Urothelium cell line (cell line): ENCODE measurements at places on chromosomes 7 and 10.

GRCh38 chr10:91519899-91520514 lies 109.9 kb downstream of the HECTD2 start:
- DNase-seq = no peak

DNA sequence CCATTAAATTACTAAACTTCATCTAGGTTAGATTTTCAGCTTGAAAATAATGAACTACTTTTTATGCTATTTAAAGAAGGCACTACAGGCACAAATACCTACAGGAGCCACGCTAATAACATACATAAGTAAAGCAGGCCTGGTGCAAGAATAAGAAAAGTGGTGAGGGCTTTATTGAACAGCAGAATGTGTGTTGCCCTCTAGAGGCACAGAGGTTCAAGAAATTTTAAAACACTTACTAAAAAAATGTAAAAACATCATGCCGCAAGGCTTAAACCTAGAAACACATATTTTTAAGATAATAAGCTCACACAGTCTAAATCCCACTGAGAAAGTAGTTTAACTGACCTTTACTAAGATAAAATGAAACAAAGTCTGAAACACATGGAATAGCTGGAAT lies 20.3 kb downstream of the CACUL1 start:
- DNase-seq = no peak

- DNase-seq = no peak
Measured at GRCh38 chr7:133957845-133958244, 169.3 kb upstream of the LRGUK start.

DNA sequence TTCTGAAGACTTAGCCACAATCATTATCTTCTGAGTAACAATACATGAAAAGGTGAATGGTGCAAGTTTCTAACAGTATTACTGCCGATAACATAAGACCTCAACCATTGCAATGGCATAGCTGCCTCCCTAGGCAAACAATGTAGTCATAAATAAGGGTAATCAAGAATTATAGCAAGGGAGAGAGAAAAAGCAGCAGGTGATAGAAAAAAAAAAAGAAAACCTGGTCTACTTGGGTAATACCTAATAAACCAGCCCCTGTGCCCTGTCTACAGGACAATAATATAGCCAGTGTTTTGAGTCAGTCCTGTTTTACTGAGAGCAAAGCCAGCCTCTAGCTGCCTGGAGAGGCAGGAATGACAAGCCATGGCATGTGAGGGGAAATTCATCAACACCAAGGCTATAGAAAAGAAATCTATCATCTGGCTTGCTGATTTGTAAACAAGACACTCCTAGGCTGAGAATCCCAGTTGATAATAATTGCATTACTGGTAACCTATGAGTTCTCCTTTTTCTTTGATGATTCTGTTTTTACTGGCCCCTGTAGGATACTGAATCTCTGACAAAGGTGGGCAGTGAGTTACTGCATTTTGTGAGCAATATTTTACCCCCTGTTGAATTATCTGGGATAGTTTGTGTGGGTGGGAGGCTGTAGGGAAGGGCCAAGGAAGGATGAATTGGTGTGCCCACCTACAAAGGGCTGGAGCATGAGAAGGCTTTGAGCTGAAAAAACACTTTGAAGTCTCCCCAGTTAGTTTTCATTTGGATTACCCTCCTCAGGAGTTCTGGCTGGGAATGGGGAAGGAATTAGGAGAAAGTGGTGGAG lies 1.7 kb upstream of the WEE2 start:
- DNase-seq = no peak

- DNase-seq = no peak
Measured at GRCh38 chr10:47062441-47063200, 151.4 kb downstream of the PTPN20 start.

DNA sequence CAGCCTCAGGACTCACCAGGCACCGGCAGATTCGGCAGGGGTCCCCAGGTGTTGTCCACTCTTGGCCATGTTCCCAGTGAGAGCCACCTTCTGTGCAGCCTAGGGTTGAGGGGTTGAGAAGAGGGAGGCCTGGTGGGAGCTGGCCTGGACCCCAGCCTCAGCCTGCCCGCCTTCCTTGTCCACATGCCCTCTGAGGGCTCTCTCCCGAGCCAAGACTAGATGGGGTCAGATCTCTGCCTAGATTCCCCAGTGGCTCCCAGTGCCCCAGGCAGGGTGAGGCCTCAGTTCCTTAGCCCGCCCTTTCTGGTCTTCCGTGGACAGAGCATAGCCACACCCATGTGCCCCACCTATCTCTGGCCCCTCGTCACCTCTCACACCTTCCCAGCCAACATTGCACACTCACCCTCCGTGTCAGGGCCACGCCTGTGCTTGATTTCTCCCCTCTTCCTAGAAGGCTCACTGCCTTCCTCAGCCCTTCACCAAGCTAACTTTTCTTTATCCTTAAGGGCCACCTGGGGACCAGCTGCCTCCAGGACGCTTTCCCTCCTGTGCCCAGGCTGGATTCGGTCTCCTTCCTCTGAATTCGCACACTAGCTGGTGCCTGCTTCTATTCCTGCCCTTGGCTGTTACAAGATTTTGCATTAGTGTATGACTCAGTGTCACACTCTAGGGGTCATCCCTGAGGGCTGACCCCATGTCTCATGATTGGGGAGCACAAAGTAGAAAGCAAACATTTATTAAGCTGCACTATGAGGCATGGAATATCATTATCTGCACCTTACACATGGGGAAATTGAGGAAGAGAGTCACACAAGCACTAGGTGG lies 7.5 kb downstream of the KCP start:
- DNase-seq = no peak

DNA sequence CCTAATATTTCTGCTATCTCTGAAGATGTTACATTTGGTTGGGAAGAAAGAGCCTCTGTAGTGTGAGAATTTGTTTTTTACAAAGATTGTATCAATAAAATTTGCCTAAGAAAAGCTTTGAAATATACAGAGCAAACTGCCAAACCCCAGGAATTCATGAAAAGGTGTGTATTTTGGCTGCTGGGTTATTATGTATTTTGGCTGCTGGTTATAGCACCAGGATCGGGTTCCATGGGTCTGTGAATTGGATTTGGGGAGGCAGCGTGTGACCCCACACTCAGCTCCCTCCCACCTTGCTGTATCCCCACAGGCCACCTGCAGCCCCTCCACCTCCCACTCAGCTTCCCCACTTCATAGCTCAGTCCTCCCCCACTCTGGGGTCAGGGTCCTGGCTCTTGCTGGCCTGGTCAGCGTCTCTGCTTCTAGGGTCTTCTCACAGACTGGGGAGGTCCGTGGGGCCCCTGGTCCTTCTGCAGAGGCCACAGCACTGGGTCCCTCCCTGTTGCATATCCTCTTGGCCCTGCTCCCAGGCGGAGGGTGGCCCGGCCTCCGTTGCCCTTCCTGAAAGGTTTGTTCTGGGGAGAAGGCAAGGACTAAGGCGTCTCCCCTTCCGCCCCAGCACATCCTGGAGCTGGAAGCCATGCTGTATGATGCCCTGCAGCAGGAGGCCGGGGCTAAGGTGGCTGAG lies 24.0 kb upstream of the DPYSL4 start:
- no peak for DNase-seq

GRCh38 chr10:30176182-30176581 lies 116.8 kb upstream of the JCAD start:
- DNase-seq = no peak

GRCh38 chr10:11279314-11279713 lies 261.6 kb downstream of the CELF2 start:
- no peak for DNase-seq

GRCh38 chr7:117072620-117073118 lies 119.4 kb downstream of the ST7 start:
- no peak for DNase-seq

DNA sequence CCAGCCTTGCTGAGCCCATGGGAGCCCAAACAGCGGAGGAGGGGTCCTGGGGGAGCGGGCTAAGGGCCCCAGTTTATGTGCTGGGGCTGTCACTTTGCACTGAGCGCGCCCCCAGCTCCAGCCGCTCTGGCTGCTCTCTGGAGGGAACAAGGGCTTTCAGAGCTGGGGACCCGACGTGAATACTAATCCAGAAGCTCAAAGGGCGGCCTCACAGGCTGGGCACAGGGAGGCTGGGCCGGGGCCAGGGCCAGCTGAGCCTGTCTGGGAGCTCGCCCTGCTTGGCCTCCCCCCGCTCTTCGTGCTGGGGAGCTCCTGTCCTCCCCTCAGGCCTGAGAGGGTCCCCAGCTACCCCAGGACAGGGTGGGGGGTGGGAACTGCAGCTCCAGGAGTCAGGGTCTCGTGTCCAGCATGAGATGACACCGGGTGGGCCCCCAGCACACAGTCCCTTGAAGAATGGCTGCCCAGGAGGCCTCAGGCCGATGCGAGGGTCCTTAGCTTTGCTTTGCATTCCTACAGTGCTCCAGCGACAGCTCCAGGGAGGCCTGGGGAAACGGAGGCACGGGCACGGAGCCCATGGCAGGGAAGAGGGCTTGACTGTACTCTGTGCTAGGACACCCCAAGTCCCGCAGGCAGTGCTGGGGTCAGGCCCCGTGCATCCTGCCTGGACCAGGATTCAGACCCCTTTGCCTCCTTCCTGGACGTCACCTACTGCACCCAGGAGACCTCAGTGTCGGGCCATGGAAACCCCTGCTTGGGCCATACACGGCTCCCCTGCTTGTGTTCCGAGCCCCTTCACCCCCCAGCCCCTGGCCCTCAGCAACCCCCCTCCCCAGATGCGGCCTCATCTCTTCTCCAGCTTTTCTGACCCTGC lies 5.8 kb upstream of the AMZ1 start:
- DNase-seq = no peak

DNA sequence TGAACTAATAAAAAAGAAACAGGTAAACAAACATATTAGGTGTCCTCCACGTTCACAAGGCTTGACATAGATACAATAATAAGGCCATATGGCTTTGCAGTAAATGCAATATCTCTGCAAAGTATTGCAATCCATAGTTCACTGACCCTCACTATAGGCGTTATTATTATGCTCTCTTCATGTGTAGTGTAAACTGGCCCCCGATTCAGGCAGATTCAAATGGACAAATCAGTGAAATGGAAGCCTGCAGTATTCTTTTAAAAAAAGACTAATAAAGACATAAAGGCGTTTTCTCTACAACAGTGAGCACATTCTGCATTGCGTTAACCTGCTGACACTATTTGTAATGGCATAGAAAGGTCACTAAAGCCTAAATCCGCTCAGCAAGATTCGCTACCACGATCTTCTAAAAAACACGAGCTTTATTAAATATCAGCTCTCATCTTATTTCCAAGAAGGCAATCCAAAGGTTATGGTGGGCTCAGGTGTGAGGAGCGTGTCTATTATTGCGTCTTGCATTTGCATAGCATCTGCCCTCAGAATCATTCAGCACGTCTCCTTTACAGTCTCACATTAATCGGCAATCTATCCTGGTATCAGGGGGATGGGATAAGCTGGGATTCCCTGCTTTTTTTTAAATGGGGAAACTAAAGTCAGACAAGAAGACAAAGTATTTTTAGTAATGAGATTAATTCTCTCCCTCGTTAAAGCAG lies 36.2 kb downstream of the FRMD4A start:
- DNase-seq = no peak

DNA sequence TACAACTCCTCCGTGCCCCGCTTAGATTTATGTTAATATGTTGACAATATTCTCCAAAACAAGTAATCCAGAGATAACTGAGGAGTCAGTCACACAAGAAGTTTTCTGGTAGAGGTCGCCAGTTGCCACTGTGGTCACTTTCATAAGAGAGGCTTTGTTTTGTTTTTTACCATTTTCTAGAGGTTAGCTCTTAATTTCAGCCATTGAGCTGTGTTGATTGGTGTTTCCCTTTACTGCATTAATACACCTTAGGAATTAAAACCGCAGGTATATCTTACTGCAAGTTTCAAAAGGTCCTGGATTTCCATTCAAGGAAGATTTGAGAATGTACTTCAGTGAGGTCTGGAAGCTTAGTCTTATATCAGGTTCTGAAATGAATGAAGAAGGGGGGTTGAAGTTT lies 3.5 kb downstream of the BMI1 start:
- DNase-seq = no peak

DNA sequence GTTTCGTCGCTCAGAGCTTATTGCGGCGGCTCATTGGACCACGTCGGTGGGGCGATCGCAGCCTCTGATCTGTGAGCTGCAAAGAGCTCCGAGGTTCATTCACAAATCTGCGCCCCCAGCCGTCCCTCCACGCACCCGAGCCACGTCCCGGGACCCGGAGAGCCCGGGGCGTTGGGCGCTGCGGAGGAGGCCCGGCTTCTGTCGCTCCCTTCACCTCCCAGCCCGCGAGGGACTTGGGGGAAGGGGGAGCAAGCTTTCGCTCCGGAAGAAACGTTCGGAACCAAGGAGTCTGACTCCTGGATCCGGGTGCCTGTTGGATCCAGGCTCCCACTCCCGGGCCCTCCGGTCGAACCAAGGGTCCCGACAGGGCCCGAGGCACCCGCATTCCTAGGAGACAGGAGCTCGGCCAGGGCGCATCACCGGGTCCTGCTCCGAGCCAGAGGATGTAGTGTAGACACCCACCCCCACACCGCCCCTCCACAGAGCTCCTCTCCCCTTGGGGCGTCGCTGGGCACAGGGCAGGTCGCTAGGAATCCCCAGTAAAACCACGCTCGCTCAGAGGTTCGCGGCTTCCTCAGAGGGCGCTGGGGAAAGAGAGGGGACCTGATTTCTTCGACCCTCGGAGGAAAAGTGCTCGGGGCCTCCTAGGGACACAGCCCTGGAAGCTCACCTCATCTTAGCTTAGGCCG lies 7.9 kb upstream of the EN2 start:
- DNase-seq = no peak

- DNase-seq = peak; percentile 58
Measured at GRCh38 chr7:5429857-5430611, 6.4 kb upstream of the TNRC18 start.
